Activated naive CD8-positive, alpha-beta T cell treated with anti-CD3 and anti-CD28 coated beads, Interleukin-2, amount 10 ng/mL, durations not matched to agents 7 days and 5 days (primary cell): ENCODE measurements at places on chromosomes 11 and 22. TPM values are rescaled to one million over a fixed set of nuclear protein-coding genes. Genes with fewer than 3 reads are reported as not detected.

C22orf31 gene
- total RNA-seq, result not detected

HMGXB4 gene
- total RNA-seq, result 35.4 TPM

HPS4 gene
- 42.6 TPM for total RNA-seq

SAA2 gene
- not detected for total RNA-seq

MS4A6E gene
- not detected for total RNA-seq

TRAPPC4 gene
- total RNA-seq, result 84.4 TPM

ANGPTL5 gene
- not detected for total RNA-seq

CRYBA4 gene
- not detected for total RNA-seq

OR5B12 gene
- not detected for total RNA-seq

CNTF gene
- 3.0 TPM for total RNA-seq

APBB1 gene
- total RNA-seq, result 64.0 TPM

MRGPRF gene
- total RNA-seq, result not detected

ARHGAP8 gene
- 2.9 TPM for total RNA-seq

PHLDA2 gene
- 0.55 TPM for total RNA-seq

ZBTB16 gene
- total RNA-seq, result 14.6 TPM

PHF21B gene
- not detected for total RNA-seq

NLRP6 gene
- 34.0 TPM for total RNA-seq

DEPDC7 gene
- 2.7 TPM for total RNA-seq

SLC1A2 gene
- not detected for total RNA-seq

PRR14L gene
- 62.4 TPM for total RNA-seq

GSC2 gene
- total RNA-seq, result not detected

TUBA8 gene
- total RNA-seq, result 0.99 TPM

RPS13 gene
- total RNA-seq, result 1,108 TPM

CDCA5 gene
- 85.5 TPM for total RNA-seq

BDNF gene
- total RNA-seq, result not detected

SCN3B gene
- not detected for total RNA-seq

TSPAN32 gene
- 49.5 TPM for total RNA-seq

PNPLA5 gene
- not detected for total RNA-seq
